Naive thymus-derived CD8-positive, alpha-beta T cell (primary cell): ENCODE measurements at places on chromosomes 7 and 10.
A peak's percentile ranks its signal among the peaks of the same experiment; 100 is the strongest.

- no peak for DNase-seq
Observed at GRCh38 chr7:132345543-132346129, 230.6 kb downstream of the PLXNA4 start.

- DNase-seq: no peak
Observed at GRCh38 chr7:143284591-143285469, at the start of gene TMEM139. TSS of gene TMEM139 (plus strand) at chr7:143284958. CDS start at chr7:143285958, 1,000 bp downstream.

DNA sequence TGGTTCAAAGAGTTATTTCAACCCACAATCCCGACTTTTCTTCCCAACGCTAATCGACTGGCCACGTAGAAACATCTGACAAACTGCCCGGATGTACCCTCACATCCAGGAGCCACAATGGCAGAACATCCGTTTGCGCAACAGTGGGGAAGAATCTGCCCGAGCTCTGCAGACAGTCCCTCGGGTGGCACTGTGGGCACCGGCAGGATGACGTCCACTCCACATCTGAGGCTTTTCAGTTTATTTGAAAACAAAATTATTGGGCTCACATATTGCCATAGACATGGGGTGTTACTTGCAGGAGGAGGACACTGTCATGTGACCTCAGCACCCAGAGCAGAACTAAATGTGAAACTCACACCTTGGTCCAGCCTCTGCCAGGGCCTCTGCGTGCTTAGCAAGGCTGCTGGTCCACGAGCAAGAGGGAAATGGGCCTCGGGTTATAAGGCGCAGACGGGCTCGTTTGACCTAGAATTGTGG, 84.1 kb downstream of the MKI67 start:
- peak; percentile 8 for DNase-seq

GRCh38 chr10:78700413-78700812, 368.4 kb upstream of the ZMIZ1 start:
- no peak for DNase-seq

GRCh38 chr7:34015651-34016050, 110.3 kb downstream of the BMPER start:
- no peak for DNase-seq

GRCh38 chr7:79778786-79779770, 325.6 kb upstream of the MAGI2 start:
- DNase-seq: no peak

DNA sequence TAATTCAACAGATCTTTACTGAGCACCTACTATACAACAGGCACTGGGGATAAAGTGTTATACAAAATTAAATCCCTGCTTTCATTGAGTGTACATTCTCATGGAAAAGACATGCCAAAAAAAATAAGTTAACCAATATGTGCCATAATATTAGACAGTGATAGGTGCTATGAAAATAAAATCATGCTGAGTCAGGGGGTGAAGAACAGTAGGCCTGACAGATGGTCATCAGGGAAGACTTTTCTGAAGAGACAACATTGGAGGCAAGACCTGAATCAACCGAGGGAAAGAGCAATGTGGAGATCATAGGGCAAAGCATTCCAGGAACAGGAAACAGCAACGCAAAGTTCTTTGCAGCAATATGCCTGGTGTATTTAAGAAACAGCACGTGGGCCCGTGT, 135.5 kb downstream of the C1GALT1 start:
- DNase-seq: no peak

GRCh38 chr7:101172854-101173751, 7.0 kb downstream of the NAT16 start:
- DNase-seq: no peak

DNA sequence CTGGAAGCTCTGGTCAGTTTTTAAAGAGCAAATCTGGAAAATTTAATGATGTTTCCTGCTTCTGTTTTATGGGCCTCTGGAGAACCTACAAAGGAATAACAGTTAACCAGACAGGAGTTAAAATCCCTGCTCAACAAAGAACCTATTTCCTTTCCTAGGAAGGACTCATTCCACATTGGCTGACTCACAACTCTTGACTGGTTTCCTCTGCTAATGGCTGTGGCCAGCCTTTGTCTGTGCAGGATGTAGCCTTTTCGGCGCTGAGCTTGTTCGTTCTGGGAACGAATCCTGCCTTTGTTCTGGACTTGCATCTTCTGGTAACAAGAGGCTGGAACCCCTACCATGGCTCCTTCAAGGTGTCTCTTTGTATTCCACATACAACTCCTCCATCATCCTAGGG, 112.8 kb upstream of the PDCD4 start:
- DNase-seq: no peak

DNA sequence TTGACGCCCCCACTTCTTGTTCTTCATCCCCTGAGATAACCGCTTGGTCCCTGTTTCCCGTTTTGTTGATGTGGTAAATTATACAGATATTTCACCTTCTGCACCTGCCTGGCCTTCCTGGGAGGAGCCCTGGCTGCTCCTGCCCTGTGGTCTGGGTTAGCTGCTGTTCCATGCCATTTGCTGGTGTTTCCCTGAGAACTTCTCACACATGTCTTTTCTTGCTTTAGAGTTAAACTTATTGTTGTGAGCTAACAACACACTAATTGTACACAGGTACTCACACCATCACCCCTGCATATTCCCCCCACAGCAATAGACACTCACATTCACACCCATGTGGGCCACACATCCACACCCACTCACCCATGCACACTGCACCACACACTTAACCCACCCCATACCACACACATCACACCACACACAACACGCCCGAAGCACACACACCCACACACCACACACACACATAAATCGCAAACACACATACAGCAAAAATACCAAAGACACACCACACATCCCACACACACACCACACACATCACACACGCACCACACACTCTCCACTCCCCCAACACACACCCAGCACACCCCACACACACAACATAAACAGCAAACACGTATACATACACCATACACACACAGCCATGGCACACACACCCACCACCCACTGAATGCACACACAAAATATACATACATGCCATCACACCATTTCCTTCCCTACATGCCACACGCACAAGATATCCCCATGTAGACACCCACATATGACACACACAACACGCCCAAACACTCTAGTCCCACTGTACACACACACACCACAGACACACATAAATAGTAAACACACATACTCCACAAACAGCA, 19.4 kb upstream of the ANTXRL start:
- DNase-seq: no peak

DNA sequence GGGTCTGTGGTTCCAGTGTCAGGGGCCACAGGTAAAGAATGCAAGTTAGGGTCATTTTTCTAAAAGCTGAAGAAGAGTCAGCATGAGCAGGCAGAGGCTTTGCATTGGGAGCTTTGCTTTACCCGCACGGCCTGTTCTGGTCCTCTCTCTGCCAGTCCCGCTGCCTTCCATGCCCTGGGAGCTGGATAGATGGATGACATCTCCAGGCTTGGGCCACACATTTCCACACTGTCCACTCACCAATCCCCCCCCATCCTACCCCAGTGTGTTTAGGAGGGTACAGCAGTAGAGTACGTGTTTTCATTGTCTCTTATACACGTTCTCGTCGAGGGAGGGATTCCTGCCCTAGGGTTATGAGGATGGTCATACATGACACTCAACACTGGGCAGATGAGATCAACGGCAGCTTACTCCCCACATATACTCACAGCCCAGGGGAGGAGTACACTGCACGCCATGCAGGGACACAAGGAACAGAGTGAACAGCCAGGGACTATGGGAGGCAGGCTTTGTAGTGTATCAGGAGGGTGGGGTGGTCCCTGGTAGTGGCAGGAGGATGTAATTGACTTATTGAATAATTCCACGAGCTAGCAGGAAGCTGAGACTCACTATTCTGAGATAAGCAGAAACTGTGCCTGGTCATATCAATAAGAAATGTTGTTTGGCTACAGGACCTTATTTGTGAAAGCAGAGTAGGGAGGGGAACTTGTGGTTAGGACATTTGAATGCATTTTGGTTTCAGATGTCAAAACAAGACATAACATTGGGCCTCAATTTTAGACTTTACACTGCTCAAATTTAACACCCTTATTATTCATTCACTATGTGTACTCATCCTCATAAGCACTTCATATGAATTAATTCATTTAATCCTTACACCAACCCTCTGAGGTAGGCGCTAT, 36.6 kb downstream of the PLPP4 start:
- no peak for DNase-seq

DNA sequence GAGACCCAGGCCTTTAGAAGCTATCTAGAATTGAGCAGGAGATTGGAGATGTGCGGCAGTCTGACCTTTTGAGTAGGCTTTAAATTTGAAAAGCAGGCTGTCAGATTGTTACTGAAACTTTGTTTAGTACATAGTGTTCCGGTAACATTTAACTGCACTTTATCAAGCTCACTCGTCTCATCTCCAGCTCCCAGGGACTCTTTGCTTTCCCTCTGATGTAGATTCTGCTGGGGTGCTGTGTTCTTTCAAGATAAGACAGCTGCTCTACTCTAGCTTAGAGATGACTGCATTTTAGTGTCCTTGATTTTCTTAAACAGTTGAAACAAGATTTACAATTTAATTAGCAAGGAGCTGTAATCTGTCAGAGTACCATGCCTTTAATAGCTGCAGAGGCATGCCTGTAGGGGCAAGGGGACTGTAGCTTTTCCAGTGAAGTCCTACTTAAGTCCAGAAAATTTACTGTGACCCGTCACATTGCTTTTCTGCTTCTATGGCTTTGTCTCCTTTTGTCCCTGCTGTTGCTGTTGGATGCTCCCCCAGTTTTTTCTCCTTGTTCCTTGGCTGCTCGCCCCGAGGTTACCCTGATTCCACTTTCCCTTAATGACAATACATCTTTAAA, 56.4 kb upstream of the MTPN start:
- DNase-seq: no peak

DNA sequence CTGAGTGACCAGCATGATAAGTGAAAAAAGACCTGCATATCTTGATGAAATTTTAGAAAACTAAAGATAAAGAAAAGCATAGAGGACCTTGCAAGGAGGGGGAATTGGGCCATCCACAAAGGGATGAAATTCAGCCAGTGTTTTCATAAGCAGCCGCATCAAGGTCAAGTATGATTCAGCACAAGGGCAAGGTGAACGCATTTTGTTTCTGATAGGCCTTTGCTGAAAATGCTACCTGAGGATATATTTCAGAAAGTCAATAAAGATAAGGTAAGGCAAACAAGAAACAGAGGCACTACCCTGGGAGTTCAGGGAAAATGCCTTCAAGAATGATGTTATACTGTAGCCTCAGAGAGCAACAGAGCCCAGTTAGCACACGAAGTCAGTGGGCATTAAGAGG, 55.0 kb upstream of the SHH start:
- no peak for DNase-seq

DNA sequence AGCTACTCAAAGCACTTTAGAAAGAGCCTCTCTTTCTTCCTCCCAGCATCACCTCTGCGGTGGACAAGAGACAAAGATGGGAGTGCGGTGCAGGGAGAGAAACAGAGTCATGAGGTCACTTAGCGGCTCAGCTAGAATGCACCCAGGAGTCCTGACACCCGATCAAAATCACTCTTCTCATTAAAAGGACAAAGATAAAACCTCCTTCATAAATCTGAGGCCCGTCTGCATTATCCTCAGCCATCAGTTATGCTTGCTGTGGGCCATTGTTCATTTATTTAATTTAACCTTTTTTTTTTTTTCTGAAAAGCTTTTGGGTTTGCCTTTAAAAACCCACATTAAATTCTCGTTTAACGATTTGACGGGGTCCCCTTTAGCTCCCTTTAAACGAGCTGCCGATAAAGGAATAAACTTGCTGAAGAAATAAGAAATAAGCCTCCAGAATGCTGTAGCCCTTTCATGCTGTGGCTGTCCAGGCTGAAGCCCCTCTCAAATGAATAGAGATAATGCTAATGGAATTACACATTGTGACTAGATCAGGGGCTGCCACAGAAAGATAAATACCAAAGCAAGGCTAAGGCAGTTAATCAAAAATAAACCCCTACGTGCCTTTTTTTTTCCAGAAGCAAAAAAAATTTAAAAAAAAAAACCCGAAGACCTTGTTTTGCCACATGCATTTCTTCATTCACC, 16.1 kb upstream of the PLXNA4 start:
- no peak for DNase-seq

- DNase-seq: no peak
Observed at GRCh38 chr10:79018521-79019011, 50.2 kb upstream of the ZMIZ1 start.

DNA sequence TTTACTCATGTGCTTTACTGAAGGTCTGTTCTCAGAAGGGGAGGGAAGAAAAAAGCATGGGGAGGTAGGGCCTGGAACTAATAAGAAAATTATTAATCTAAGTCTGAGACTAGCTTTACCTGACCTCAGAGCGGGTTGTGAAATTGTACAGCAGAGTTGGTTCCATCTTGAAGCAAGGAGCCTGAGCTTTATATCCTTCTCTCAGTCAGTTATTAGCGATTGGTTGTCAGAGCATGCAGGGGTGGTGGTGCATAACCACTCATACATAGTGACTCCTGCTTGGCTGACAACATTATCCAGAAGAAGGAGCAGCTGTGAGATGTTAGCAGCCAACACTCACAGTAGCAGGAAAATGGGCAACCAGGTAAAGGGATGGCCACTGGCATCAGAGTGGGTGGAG, 976.3 kb upstream of the LRRTM3 start:
- no peak for DNase-seq

DNA sequence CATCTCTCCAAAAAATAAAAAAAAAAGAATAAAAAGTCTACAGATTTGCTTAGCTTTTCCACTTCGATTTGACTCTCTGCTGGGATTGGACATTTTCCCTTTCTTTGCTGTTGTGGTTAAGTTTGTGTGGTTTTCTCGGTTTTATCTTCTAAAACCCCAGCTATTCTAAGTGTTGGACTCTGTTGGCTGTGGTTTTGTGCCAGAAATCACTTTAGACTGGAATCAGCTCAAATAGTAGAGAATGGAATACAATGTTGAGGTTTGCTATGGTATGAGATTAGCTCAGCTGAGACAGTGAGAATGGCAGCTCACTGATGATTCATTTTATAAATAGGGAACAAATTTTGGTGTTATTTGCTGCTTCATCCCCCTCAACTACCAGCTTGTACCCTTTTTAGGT, 116.0 kb downstream of the BUB3 start:
- DNase-seq: no peak

DNA sequence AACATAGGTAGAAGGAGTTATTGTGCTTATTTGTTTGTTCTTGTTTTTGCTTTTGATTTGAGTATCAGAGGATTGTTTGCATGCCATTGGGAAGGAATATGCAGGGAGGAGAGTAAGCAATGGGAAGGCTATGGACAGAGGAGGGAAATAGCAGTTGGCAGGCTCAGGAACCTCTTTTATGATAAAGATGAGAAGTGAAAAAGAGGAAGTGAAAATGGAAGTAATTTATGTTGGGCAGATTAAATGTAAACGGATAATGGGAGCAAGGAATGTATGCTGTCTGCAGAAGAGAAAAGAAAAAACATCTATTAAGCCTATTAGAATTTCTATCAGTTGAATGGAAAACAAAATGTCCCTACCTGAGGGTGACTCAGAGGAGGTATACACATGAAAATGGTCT, 90.1 kb upstream of the NPSR1 start:
- DNase-seq: no peak

- no peak for DNase-seq
Observed at GRCh38 chr10:15869935-15870334, 9.6 kb upstream of the MINDY3 start.
